ENCODE measurements at places on chromosomes 11 and 22.
A peak's percentile ranks its signal among the peaks of the same experiment; 100 is the strongest.

GRCh38 chr22:31105282-31105929 lies 2.0 kb downstream of the SELENOM start:
- DNase-seq, result no peak

DNA sequence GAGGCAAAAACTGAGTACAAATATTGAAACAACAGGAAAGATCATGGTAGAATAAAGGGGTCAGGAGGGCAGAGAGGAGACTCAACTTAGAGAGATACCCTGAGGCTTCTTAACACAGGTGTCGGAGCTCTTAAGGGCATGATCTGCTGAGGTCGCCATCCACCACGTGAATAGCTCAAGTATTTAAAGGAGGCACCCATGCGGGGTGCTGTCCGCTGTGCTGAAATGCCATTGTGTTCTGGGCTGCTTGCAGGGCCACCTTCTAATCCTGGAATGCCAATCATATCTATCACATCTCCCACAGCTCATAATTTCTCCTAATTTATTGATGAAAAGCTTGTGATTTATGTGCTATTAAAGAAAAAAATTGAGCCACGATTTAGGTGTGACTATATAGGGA lies 90.2 kb downstream of the SEZ6L start:
- no peak for DNase-seq

DNA sequence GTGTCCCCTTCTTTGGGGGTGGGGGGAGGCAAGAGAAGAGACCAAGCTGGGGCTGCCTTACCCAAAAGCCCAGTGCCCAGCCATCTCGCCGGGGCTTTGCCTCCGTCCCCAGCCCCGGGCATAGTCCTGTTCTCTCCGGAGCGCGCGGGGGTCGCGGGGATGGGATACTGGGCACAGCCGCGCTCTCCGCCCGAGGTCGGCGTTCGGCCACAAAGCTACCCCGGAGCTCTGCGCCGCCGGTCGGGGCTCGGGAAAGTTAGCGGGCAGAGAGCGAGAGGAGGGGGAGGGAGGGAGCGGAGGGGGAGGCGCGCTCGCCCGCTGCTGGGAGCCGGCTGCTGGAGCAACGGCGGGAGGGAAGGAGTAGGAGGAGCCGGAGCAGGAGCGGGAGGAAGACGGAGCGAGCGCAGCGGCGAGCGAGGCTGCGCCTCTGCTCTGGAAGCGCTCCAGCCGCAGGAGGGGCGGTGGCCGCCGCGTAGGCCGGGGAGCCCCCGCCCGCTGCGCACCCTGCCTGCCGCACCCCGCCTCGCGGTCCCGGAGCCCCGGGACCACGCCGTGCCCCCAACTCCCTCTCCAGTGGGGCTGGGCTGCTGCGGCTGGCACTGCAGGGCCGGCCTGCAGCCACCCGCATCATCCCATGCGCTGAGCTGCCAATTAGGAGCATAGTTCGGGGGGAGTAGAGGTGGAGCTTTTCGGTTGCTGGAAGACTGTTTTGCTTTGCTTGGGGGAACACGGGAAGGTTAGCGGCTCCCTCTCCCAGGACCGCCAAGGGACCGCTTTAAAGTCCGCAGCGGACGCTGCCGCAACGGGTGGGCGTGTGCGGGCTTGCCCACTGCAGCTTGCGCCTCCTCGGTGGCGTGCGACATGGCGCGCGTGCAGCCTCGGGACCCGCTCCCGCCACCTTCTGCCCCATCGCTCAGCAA lies at the start of gene SCN4B:
Gene SCN4B (minus strand): TSS at position 272 of the 920 bp plus-strand sequence. CDS start 150 bp downstream, at position 122.
- DNase-seq, result peak; percentile 19

DNA sequence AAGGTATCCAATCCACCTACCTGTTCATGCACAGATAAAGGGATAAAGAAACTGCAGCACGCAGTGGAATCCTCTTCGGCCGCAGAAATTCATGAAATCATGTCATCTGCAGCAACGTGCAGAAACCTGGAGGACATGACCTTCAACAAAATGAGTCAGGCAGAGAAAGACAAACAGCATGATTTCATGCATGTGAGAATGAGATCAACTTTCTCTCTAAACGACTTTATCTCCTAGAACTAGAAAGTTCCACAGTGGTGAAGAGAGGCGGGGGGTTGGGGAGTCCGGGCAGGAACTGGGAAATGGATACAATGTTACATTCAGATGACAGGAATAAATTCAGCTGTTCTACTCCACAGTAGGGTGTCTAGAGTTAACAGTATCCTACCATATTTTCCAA lies 9.9 kb downstream of the RGL4 start:
- no peak for DNase-seq

GRCh38 chr11:60159868-60160267 lies 23.0 kb downstream of the MS4A6A start:
- no peak for DNase-seq

DNA sequence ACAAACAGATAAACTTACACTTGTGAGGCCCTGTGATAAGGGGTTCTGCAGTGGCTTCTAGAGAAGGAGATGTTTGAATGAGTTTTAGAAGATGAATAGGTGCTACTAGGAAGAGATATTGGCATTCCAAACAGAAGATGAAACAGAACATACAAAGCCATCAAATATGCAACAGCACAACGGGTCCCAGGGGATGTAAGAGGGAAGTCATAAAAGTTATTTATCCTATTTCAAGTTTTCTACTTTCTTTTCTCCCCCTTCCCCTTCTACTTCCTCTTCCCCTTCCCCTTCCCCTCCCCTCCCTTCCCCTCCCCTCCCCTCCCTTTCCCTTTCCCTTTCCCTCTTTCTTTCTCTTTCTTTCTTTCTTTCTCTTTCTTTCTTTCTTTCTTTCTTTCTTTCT lies 94.9 kb upstream of the CADM1 start:
- no peak for DNase-seq

- DNase-seq, result peak; percentile 82
Observed at GRCh38 chr22:36065775-36066544, 37.3 kb upstream of the RBFOX2 start.

GRCh38 chr11:2897048-2897447 lies 11.5 kb upstream of the CDKN1C start:
- DNase-seq, result no peak

DNA sequence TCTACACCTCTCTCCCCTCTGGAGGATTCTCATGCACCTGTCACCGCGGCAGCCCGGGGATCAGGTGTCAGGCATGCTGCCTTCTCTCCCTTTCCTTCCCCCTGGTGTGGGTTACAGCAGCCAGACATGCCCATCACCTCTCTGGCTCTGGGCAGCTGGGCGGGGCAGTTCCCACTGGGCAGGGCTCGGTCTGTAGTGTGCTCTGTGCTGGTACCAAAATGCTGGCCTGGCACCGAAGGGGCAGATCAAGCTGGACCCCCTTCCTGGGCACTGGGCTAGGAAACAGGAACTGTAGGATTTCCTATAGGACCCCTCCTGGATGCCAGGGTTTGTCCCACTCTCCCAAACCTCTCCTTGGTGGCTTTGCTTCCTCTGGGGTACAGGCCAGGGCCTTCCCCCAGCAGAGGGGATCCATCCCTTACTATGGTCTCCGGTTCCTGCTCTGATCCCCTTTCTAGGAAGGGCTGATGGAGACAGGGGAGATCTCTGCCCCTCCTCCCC lies 821 bp downstream of the GAL3ST1 start:
- no peak for DNase-seq

Measured in NCI-H1048 (cell line).